ENCODE measurements at places on chromosomes 2 and 18.

DNA sequence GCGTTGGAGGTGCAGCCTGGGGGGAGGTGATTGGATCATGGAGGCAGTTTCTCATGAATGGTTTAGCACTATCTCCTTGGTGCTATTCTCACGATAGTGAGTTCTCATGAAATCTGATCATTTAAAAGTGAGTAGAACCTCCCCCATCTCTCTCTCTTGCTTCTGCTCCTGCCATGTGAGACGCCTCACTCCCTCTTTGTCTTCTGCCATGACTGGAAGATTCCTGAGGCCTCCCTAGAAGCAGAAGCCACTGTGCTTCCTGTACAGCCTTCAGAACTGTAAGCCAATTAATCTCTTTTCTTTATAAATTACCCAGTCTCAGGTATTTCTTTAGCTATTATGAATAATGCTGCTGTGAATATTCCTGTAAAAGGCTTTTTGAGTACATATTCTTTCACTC is 52.9 kb downstream of the SERPINB7 start:
- H3K4me3 ChIP-seq = peak overlapping the region; percentile 82
- H3K4me1 ChIP-seq = peaks cover 97% of the 10 kb centered on the region
- no peaks in the 10 kb centered on the region for H3K36me3 ChIP-seq
- peak overlapping the region; percentile 87 for H3K27ac ChIP-seq

DNA sequence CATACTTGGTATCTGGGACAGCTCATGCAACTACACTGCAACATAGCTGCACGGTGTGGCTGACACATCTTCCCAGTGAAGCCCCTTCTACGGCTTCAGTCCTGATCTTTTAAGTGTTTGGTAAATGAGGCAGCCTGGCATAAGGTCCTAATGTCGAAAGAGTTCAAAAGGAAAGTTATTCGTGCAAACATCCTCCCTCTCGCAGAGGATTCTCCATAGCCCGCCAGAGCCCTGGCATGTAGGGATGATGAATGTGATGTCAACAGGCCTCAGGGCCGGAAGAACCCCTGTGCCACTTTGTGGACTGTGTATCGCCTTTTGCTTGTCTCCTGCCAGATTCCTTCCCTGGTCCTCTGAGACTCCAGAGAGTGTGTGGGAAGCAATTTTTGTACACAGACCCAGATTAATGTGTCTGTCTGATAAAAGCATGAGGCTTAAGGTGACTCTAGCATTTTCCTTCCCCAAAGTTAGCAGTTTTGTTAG is 88.5 kb downstream of the SOCS6 start:
- H3K27me3 ChIP-seq = peaks cover 3% of the 10 kb centered on the region
- DNase-seq = no peak
- H3K27ac ChIP-seq = no peak overlapping the region
- peaks cover 21% of the 10 kb centered on the region for H3K36me3 ChIP-seq
- H3K4me1 ChIP-seq = peaks cover 48% of the 10 kb centered on the region

DNA sequence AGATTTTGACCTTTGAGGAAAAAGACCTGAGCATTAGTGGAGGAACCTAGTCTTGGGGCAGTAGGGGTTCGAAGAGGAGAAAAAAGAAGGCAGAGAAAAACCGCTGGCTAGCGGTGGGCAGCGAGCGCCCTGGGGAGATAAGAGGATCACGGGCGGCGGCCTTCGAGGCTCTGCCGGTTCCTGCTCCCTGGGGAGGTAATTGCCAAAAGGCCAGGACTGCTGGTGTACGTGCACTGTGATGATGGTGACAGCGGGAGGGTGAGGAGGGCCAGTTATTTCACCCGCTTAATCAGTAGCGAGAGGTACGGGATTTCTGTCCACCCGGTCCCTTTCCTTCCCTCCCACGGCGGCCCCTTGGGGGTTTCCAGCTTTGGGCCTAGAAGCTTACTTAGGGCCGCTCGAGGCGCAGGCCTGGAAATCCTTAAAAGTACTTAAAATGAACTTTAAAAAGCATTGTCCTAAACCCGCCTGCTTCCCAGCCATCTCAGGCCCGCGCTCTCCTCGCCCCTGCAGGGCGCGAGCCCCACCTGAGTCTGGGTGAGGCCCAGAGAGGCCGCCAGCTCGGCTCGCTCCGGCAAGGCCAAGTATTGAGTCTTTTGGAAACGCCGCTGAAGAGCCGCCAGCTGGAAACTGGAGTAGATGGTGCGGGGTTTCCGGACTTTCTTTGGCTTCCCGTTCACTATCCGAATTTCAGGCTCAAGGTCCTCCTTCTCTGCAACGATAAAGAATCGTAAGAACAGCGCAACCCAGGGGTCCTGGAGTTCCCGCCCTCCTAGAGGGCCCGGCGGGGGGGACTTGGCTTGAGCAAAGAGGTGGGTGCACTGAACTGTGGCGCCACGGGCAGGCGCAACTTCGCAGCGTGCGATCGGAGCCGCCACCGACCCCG is 1.5 kb downstream of the DLX2 start:
- H3K4me1 ChIP-seq = peaks cover 68% of the 10 kb centered on the region
- DNase-seq = no peak
- peak overlapping the region; percentile 90 for H3K27ac ChIP-seq
- H3K27me3 ChIP-seq = peaks cover 7% of the 10 kb centered on the region

DNA sequence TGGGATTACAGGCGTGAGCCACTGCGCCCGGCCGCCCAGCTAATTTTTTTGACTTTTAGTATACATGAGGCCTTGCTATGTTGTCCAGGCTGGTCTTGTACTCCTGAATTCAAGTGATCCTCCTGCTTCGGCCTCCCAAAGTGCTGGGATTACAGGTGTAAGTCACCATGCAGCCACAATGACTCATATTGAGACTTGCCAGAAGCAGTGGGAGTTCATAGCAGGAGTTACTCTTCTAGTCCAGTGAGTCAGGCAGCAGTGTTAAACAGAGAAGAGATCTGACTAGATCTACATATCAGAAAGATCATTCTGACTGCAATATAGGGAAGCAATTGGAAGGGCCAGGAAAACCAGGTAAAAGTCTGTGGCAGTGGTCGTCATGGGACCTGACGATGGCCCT is 1.5 kb upstream of the FLACC1 start:
- H3K27me3 ChIP-seq = peaks cover 3% of the 10 kb centered on the region
- H3K27ac ChIP-seq = peak overlapping the region; percentile 67
- H3K4me3 ChIP-seq = peak overlapping the region; percentile 58
- peaks cover 56% of the 10 kb centered on the region for H3K36me3 ChIP-seq

GRCh38 chr18:48826806-48827205 is 124.0 kb downstream of the SMAD7 start:
- peaks cover 75% of the 10 kb centered on the region for H3K4me1 ChIP-seq
- H3K27ac ChIP-seq = peak overlapping the region; percentile 99
- no peak overlapping the region for H3K4me3 ChIP-seq
- peaks cover 53% of the 10 kb centered on the region for H3K36me3 ChIP-seq

GRCh38 chr2:174247474-174248186 is 702 bp downstream of the OLA1 start:
- H3K4me1 ChIP-seq = peaks cover 32% of the 10 kb centered on the region
- DNase-seq = no peak
- peak overlapping the region; percentile 64 for H3K27ac ChIP-seq
- H3K36me3 ChIP-seq = peaks cover 15% of the 10 kb centered on the region

DNA sequence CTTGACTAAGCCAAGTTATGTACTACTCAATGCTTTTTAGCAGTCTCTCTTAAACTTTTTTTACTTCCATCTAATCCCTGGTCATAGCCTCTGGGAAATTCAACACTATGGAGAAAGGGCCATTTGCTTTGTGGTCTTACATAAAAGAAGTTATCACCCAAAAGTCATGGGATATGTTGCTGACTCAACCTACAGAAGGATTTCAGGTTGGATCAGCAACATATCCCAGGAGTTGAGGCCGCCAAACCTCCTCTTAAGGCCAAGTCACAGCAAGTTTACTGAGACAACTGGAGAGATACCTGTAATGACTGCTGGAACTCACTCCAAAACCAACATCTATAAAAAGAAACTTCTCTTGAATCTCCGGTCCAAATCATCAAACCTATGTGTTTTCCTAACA is 141.1 kb downstream of the IRS1 start:
- H3K4me1 ChIP-seq = peaks cover 57% of the 10 kb centered on the region
- peaks cover 7% of the 10 kb centered on the region for H3K36me3 ChIP-seq
- DNase-seq = no peak

DNA sequence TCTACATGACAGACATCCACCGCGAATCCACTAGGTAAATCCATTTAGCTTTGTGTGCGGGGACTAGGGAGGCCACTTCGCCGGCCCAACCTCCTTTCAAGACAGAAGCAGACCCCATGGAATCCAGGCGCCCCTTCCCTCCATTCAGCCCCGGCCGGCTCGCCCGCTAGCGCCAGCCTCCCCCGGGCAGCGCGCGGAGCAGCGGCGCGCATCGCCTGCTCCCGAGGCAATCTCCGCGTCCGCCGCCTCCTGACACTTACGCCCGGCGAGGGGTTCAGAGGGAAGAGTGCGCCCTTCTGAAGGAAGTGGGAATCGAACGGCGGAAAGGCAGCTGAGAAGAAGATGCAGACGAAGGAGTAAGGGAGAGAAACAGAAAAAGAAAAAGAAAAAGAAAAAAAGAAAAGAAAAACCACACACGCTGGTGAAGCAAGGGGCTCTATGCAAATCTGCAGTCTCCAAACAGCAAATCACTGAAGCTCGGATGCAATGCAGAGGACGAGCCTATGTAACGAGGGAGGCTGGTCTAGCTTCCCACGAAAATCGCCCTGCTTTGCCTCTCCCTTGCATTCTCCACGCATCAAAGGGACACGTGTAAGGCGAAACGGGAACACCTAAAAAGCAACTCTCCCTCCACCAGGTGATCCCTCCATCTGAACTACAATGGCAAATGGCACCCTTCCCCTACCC is 684.4 kb downstream of the NRXN1 start:
- H3K27ac ChIP-seq = no peak overlapping the region
- no peak for DNase-seq
- H3K36me3 ChIP-seq = peaks cover 4% of the 10 kb centered on the region
- no peaks in the 10 kb centered on the region for H3K27me3 ChIP-seq
- no peaks in the 10 kb centered on the region for H3K4me1 ChIP-seq

DNA sequence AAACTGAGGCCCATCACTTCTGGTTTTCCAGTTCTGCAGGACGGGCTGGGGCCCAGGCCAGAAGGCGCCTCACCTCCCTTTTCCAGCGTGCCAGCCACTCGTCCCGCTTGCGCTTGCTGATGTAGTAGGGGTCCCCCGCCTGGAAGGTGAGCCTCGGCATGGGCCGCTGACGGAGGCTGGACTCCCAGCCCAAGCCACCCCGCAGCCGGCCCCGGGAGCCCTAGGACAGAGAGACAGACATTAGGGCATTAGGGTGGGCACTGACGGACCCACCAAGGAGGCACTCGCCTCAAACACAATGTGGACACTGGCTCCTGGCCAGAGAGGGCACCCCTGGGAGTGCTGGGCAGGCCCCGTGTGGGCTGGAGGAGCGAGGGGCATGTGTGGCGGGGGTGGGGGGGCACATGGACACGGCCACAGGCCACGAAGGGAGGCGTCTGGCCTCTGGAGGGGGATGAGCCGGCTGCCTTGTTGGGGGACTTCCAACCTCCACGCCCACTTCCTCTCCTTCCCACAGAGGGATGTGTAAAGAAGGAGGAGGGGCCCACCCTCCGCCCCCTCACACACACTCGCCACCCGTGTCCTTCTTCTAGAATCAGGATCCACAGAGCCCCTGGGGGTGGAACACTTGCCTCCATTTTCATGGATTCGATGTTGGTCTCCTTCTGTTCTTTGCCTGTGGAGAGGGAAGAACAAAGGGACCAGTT is 66.7 kb downstream of the DNMT3A start:
- no peaks in the 10 kb centered on the region for H3K36me3 ChIP-seq
- no peaks in the 10 kb centered on the region for H3K4me1 ChIP-seq
- DNase-seq = no peak
- H3K27me3 ChIP-seq = peaks cover 6% of the 10 kb centered on the region

DNA sequence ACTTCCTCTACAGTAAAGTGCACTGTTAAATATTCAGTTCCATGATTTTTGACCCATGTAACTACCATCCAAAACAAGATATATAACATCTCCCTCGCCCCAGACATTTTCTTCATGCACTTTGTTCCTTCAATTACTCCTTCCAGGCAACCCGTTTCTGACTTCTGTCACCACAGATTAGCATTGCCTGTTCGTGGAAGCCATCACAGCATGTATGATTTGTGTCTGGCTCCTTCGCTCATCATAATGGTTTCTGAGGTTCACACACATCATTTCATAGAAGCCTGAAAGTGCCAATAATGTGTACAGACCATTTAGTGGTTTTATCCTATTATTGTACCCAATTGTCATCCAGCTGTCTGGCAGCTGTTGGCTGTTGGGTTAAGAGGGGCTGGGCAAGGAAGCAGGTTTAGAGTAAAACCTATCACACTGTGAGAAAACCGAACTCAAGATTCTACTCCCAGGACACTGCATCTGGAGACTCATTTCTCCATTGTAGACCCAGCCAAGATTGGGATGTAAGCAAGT is 16.1 kb downstream of the ARHGAP28 start:
- H3K4me1 ChIP-seq = no peaks in the 10 kb centered on the region
- no peak overlapping the region for H3K27ac ChIP-seq
- peaks cover 2% of the 10 kb centered on the region for H3K27me3 ChIP-seq
- no peak for DNase-seq

DNA sequence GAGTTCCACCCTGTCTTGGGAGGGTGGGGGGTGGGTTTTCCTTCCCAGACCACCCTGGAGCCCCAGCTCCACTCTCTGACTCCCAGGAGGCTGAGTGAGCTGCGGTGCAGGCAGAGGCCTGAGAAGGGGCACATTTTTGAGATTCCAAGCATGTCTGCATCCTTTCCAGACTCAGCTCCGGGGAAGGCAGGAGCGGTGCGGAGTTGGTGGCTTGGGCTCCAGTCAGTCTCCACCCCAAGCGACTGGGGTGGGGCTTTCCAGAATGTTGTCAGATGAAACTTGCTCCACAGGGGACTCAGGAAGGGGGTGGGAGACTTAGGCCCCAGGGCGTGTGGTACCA is 44.2 kb upstream of the HS6ST1 start:
- peak overlapping the region; percentile 77 for H3K27ac ChIP-seq
- H3K27me3 ChIP-seq = peaks cover 2% of the 10 kb centered on the region

DNA sequence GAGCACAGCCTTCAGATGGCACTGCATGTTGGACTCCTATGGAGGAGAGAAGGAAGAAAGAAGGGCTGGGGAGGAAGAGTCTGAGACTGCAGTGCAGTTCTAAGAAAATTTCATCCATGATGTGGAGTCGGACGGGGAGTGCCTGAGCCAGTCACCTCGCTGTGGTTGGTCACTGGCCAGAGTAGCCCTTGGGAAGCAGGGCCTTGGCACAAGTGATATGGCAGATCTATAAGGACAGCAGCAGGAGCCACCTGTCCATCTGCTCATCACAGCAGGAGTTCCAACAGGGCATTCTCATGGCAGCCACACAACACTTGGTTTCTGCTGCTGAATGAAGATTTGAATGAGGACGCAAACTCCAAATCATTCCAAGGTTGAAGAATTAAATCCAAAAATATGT is 314.8 kb downstream of the CYP26B1 start:
- peaks cover 2% of the 10 kb centered on the region for H3K27me3 ChIP-seq
- DNase-seq = no peak
- H3K36me3 ChIP-seq = no peaks in the 10 kb centered on the region
- no peaks in the 10 kb centered on the region for H3K4me1 ChIP-seq
- H3K27ac ChIP-seq = no peak overlapping the region

GRCh38 chr2:198042189-198042588 is 237.8 kb downstream of the PLCL1 start:
- no peak overlapping the region for H3K27ac ChIP-seq
- H3K36me3 ChIP-seq = no peaks in the 10 kb centered on the region
- H3K4me3 ChIP-seq = no peak overlapping the region
- no peak for DNase-seq

Measured in HFFc6 (cell line).